Kasumi-1 (cell line): ENCODE measurements at places on chromosomes 11 and 22.

GRCh38 chr11:914747-915501 is 4.3 kb upstream of the CHID1 start:
- DNase-seq, result no peak

GRCh38 chr11:41612415-41612814 is 153.0 kb upstream of the LRRC4C start:
- peak; percentile 49 for DNase-seq

DNA sequence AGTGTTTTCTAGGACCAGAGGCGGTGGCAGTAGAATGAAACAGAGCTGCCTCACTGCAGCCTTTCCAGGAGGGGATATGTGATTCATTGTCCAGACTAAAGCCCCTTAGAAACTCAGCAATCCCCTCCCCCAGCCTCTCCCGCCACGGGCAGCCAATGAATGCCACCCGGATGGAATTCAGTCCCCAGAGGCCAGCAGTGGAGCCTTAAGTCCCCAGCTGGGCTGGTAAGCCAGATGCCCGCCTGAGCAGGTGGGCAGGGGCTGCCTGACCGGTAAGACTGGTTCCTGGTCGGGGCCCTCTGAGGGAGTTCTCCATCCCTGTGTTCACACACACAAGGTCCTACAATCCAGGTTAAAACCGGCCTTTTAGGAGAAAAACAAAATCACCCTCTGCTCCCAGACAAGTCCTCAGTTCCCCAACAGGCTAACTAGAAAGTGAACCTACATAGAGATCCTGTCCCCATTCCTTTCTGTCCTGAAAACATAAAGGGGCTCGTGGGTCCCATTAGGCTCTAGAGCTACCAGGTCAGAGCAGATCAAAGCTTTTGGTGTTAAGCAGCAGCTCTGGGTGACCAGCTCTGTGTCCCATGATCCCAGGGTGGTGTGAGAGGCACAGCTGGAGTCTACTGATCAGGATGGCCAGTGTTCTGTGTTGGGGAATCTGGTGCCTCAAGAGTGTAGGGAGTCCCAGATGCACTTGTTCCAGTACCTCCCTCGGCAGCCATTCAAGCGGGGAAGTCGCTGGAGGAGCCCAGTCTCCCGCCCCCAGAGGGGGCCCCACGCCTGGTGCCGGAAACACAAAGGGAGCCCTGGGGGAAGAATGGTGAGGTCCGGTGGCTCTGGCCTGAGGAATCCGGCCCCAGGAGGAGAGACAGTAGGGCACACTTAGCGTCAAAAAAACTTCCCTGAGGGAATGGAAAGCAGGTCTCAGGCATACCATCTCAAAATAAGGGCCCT is 2.6 kb downstream of the PATZ1 start:
- peak; percentile 34 for DNase-seq

GRCh38 chr22:19848298-19849224 is 6.1 kb downstream of the GNB1L start:
- no peak for DNase-seq

DNA sequence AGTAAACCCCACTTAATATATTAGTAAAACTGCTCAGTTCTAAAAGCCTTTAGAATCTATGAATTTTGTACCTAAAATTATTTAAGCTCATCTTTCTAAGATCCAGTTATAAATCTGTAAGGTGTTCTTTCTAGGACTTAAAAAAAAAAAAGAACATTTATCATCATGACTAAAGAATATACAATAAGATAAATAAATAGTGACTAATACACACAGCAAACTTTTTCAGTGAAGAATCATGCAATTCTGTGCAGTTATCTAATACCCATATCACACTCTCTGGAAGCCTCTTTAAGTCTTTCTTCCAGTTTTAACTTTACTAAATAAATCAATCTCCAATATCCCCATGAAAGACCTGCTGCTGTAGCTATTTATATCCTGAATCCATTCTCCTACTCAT is 59.8 kb downstream of the CEP57 start:
- no peak for DNase-seq

GRCh38 chr11:116192509-116193210 is 580.1 kb downstream of the BUD13 start:
- DNase-seq, result no peak

DNA sequence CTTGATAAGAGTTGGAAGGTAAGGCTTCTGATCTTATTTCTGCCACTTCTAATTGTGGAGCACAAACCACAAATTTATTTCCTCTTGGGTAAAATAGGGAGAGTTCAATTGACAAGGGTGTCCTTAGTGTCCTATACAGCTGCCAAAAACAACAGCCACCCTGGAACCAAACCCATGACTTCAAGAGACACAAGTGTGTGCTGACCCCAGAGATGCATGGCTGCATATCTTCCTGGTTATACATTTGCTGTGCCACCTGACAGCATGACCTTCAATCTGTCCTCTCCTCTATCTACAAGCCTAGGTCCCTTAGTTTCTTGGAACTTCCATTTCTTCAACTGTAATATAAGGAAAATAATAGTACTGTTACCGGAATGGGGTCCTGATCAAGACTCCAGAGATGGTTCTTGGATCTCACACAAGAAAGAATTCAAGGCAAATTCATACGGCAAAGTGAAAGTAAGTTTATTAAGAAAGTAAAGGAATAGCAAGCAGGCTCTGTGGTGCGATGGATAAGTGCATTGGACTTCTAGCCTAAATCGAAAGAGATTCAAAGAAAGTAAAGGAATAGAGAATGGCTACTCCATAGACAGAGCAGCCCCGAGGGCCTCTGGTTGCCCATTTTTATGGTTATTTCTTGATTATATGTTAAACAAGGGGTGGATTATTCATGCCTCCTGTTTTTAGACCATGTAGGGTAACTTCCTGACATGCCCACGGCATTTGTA is 15.5 kb upstream of the TMEM123 start:
- no peak for DNase-seq

DNA sequence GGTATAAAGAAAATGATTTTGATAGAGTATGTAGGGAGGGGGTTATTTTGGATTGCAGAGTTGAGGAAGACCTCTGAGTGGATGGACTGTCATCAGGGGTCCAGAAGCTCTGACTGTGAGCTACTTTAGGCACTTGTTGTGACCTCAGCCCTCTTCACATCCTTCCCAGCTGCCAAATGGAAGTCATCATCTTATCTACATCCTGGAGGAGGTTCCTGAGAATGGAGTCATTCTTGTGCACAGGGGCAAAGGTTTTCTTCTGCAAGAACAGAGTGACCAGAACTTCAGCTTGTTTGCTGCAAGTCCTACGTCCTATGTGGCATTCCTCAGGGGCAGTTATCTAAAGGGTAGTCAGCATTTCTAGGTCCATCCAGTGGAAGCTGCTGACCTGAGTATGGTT is 393.8 kb downstream of the AASDHPPT start:
- no peak for DNase-seq

DNA sequence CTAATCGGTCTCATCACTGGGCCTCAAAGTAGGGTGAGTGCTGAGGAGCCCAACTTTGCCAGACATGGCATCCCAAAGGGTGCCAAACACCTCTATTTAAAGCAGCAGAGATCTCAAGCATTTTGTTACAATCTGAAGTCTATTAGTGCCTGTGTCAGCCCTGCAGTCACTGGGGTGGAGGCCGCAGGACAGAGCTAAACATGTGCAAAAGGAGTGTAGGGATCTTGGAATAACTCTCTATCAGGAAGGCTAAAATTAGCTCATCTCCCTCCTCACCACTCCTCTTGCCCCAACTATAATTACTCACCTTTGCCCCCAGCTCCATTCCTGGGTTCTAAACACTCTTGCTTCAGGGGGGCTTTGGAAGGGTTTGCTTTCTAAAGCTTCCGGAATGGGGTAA is 87.5 kb downstream of the TIMP3 start:
- DNase-seq, result no peak

DNA sequence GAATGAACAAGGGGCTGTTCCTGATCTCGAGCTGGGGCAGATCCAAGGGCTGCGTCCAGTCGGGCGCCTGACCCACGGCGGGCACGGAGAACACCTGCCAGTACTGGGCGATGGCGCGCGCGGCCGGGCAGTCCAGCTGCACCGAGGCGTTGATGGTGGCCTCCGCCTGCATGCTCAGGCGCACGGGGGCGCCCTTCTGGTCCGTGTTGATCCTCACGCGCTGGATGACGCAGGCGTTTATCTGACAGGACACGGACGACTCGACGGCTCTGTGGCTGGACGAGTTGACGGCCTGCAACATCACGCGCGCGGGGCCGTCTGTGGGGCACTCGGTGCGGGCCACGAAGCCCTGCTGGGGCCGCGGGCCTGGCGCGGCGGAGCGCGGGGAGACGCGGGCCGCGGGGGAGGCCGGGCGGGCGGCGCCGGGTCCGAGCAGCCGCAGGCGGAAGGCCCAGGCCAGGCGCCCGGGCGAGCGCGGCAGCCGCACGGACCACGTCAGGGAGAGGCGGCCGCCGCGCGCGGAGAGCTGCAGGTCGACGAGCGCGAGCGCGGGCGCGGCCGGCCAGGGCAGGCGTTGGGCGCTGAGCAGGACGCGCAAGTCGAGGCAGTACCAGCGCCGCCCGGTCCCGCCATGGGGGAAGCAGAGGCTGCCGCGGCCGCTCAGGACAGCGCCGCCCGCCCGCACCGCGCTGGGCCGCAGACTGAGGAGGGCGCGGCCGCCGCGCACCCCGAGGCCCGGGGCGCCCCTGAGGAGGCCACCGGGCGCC is 511 bp downstream of the PKDREJ start:
- no peak for DNase-seq

DNA sequence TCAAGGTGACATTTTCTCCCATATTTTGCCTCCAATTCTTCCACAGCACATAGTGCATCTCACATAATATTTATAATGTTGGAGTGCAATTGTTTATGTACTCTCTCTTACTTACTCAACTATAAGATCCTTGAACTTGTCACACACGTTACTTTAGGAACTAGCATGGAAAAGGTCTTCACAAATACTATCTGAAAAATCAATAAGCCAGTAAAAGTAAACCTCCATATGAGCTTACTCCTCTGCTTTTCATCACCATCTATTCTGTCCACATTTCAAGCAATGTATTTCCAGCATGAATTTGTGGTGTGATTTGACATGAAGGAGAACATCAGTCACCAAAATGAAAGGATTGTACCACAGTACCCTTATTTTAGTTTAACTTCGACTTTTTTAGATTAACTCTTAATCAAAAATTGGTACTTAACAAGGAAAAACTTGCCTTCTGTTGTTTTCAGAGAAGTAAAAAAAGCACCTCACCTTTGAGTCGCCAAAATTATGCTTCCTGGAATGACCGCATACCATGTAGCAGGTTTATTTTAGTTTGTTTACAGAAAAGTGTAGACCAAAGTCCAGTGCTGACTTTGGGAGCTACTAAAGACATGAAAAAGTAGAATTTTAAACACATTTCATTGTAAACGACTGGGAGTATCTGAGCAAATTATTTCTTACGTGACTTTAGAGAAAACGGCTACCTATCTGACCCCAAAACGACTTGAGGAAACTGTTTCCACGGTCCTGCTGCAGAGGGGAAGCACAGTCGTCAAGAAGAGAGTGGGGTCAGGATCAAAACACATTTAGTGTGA is at the start of gene SLC22A9:
Gene SLC22A9, plus strand, starts transcription at position 621 of the 806 bp plus-strand sequence. CDS start 272 bp downstream, outside the sequence.
- no peak for DNase-seq

GRCh38 chr11:95706974-95707387 is 82.6 kb downstream of the FAM76B start:
- no peak for DNase-seq

DNA sequence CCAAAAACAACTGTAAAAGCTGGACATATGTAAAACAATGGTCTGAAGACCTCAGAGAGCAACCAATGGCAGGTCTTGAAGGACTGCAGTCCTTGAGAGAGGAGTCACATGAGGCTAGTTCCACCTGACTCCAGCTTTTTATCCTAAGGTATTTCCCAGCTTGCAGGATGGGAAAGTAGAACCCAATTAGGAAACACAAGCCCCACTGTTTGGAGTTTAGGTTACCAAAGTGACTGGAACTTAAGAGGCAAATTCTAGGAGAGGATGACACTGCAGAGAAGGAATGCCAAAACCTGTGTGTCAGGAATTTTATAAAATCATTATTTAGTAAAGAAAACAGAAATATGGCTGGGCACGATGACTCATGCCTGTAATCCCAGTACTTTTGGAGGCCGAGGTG is 18.4 kb downstream of the OR2AT4 start:
- DNase-seq, result no peak

GRCh38 chr11:88266919-88267318 is 70.6 kb downstream of the CTSC start:
- no peak for DNase-seq

- DNase-seq, result no peak
These were observed 65.5 kb downstream of the EMSY start for GRCh38 chr11:76510060-76511047.

- no peak for DNase-seq
These were observed 13.6 kb downstream of the ZC3H12C start for GRCh38 chr11:110106713-110107274.

DNA sequence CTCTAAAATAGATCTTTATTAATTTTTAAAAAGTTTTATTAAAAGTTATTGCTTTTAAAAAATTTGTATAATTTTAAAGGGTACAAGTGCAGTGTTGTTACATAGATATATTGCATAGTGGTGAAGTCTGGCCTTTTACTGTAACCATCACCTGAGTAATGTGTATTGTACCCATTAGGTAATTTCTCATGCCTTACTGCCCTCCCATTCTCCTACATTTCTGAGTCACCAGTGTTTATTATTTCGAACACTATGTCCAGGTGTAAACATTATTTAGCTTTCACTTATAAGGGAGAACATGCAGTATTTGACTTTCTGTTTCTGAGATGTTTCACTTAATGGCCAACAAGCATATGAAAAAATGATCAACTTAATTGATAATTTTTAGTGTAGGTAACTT is 2.3 kb downstream of the OR51G1 start:
- no peak for DNase-seq

- DNase-seq, result no peak
These were observed 371.5 kb downstream of the RAB38 start for GRCh38 chr11:87803748-87804147.

GRCh38 chr11:121191818-121192217 is 90.8 kb downstream of the TECTA start:
- DNase-seq, result no peak

DNA sequence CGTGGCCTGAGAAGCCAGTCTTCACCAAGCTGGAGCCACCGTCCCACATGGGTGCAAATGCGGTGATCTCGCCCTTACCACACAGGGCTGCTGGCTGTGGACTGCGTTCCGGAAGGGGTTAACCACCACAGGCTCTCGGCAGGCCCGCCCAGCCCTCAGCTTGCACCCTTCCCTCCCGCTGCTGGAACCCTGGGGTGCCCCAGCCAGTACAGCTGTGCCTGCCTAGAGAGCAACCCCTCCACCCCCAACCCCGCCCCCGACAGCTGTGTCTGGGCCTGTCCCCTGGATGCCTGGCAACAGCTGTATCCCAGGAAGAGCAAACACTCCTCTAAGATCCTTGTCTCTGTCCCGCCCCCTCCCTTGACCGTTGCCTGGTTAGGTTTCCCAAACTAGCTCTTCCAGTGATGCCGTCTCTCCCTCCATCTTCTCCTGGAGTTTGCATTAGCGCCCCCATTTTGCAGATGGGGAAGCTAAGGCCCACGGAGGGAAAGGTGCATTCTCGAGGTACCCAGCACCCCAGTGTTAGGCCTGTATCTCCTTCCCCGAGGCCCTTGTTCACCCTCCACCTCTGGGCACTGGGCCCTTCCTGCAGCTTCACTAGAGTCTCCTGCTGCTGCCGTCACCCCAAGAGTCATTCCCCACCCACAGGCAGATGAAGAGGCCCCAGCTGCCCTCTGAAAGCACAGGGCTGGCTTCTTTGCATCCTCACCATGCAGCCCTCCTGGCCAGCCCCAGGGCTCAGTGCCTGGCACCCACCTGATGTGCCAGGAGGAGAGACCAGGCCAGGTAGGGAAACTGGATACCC is 12.6 kb upstream of the COX8A start:
- DNase-seq, result no peak
